PC-3 (cell line): ENCODE measurements at places on chromosomes 4 and X. TPM values are rescaled to one million over a fixed set of nuclear protein-coding genes. Genes with fewer than 3 reads are reported as not detected.

- DNase-seq = no peak
- no peak overlapping the region for H3K27ac ChIP-seq
- H3K36me3 ChIP-seq = no peaks in the 10 kb centered on the region
- H3K4me1 ChIP-seq = no peaks in the 10 kb centered on the region
Measured at GRCh38 chr4:79850626-79851025, 222.4 kb downstream of the ANTXR2 start.

DNA sequence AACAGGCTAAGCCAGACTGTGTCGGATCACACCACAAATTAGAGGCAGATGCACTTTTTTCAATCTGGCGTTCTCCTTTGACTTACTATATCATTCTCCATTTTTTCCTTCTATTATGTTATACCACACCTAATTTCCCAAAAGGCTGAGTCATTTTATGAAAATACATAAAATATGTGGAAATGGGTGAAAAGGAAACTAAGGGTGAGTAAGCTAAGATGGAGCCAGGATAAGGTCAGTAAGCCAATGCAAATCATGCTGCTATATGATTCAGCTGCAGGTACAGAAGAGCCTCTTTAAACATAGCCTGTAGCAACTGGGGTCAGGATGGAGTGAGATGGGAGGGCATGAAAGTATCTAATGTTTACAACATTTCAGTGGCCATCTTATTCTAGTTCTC is 94.0 kb upstream of the TEX13A start:
- peak overlapping the region; percentile 61 for H3K4me3 ChIP-seq
- DNase-seq = peak; percentile 91
- no peaks in the 10 kb centered on the region for H3K27me3 ChIP-seq
- no peaks in the 10 kb centered on the region for H3K36me3 ChIP-seq
- peak overlapping the region; percentile 95 for H3K27ac ChIP-seq

- DNase-seq = peak; percentile 95
- H3K4me3 ChIP-seq = peak overlapping the region; percentile 40; the same call in 1 of the 2 replicates
- peak overlapping the region; percentile 99 for H3K27ac ChIP-seq
- H3K4me1 ChIP-seq = peaks cover 48% of the 10 kb centered on the region
Measured at GRCh38 chrX:103656617-103657016, 27.8 kb downstream of the TCEAL1 start.

- no peak overlapping the region for H3K27ac ChIP-seq
- H3K27me3 ChIP-seq = peaks cover 31% of the 10 kb centered on the region
- H3K4me3 ChIP-seq = no peak overlapping the region
- no peaks in the 10 kb centered on the region for H3K36me3 ChIP-seq
Measured at GRCh38 chr4:138796761-138797160, 218.8 kb upstream of the NOCT start.

DNA sequence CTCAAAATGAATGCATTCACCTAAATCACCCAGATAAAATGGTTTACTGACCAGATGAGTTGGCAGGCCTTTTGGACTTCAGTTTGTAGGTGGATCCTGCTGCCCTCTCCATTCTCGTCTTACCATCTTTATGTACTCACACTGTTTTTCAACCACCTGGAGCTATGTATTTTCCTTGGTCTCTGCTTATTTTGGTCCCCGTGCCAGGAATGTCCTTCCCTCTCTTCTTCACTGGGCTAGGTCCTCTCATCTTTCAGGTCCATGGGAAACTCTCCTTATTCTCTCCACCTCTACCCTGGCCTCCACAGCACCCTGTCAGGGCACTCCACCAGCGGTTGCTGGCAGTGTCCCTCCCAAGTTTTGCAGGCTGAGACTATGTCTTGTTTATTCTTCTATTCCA is 2.6 kb downstream of the GPRIN3 start:
- peaks cover 72% of the 10 kb centered on the region for H3K27me3 ChIP-seq
- no peaks in the 10 kb centered on the region for H3K4me1 ChIP-seq

- H3K4me1 ChIP-seq = no peaks in the 10 kb centered on the region
- no peaks in the 10 kb centered on the region for H3K36me3 ChIP-seq
- DNase-seq = no peak
- H3K4me3 ChIP-seq = no peak overlapping the region
Measured at GRCh38 chr4:17093481-17093880, 195.0 kb upstream of the LDB2 start.

DNA sequence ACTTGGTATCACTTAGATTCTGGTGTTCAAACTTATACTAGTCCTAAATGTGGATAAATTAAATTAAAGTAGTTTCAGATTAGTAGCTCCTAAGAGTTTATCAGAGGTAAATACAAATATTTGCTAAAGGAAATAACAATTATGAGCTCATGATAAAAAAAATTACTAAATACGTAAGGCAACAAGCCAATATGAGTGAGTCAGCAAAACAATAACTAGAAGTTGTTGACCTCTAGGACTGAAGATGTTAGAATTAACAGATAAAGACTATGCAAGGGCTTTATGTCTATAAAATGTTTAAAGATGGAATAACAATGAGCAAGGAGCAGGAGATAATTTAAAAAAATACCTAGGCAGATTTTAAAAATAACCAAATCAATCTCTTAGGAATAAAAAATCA is 195.8 kb downstream of the CLCN4 start:
- peak; percentile 32 for DNase-seq
- peaks cover 38% of the 10 kb centered on the region for H3K4me1 ChIP-seq
- no peak overlapping the region for H3K27ac ChIP-seq
- H3K36me3 ChIP-seq = no peaks in the 10 kb centered on the region
- H3K27me3 ChIP-seq = no peaks in the 10 kb centered on the region

DNA sequence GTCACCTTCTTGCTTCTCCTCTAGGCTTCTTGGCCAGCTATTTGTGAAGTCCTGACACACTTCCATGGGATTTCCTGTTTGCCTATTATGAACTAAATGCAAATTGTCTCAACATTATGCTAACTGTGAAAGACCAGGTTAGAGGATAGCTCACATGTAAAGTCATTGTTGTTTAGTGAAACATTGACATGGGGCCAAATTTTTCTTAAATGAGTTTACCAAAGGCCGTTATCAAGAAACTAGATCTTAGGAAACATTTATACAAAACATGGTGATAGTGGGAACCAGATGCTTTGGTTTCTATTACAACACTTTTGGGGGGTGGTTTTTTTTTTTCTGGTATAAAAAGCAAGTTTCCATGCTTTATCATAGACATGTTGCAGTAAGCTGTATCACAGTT is 466.8 kb upstream of the FAM241A start:
- peaks cover 8% of the 10 kb centered on the region for H3K27me3 ChIP-seq
- no peak overlapping the region for H3K27ac ChIP-seq
- no peaks in the 10 kb centered on the region for H3K4me1 ChIP-seq

- H3K36me3 ChIP-seq = no peaks in the 10 kb centered on the region
- no peaks in the 10 kb centered on the region for H3K4me1 ChIP-seq
- H3K27me3 ChIP-seq = no peaks in the 10 kb centered on the region
- no peak overlapping the region for H3K27ac ChIP-seq
- no peak overlapping the region for H3K4me3 ChIP-seq
Measured at GRCh38 chr4:104866809-104867208, 279.9 kb upstream of the TET2 start.

USP9X gene
- total RNA-seq = 63.5 and 81.4 TPM in 2 replicates

STOX2 gene
- total RNA-seq = 2.1 and 3.6 TPM in 2 replicates

SPANXC gene
- not detected in 2 replicates for total RNA-seq

SLC9B1 gene
- total RNA-seq = not detected in 2 replicates

RTL5 gene
- 0.23 and 0.40 TPM in 2 replicates for total RNA-seq

FHDC1 gene
- 0.95 and 2.2 TPM in 2 replicates for total RNA-seq

USP46 gene
- total RNA-seq = 9.2 and 9.4 TPM in 2 replicates

LPAR4 gene
- total RNA-seq = 1.9 TPM in 1 of 2 replicates, not detected in the other
